Fibroblast of lung (primary cell): ENCODE measurements at places on chromosomes 7 and 10. TPM values are rescaled to one million over a fixed set of nuclear protein-coding genes. Genes with fewer than 3 reads are reported as not detected.

DNA sequence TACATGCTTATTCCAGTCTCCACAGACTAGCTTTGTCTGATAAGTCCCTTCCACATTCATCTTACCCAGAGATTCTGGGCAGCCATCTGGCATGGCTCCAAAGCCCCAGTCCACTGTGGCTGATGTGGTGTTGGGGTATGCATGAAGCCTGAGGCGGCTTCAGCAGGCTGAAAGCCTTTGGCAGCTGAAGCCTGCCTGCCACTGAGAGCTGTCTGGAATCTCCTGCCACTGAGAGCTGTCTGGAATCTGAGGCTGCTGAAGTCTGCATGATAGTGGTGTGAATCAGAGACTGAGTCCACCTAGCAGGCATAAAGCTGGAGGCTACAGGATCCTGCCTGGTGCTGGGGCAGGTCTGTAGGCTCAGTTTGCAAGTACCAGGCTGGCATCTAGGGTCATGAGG lies 87.1 kb downstream of the DYNC1I1 start:
- H3K27ac ChIP-seq: no peak overlapping the region
- H3K4me1 ChIP-seq: peaks cover 3% of the 10 kb centered on the region
- H3K27me3 ChIP-seq: no peaks in the 10 kb centered on the region
- DNase-seq: no peak

DNA sequence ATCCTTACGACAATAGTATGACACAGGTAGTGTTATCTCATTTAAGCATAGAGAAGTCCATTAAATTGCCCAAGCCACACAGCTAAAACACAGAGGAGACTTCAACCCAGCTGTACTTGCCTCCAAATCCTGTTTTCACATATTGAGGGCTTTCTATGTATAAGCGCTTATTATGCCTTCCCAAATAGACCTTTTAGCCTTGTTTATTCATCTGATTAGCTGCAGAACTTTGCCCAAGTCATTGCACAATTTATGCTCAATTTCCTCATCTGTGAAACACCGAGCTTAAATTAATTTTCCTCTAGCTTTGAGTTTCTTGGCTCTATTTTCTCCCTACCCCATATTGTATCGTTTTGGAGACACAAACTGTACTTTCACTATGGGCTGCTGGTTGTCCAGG lies 15.5 kb downstream of the NPS start:
- no peak overlapping the region for H3K27ac ChIP-seq
- H3K27me3 ChIP-seq: no peaks in the 10 kb centered on the region
- DNase-seq: no peak
- no peaks in the 10 kb centered on the region for H3K36me3 ChIP-seq
- H3K4me1 ChIP-seq: no peaks in the 10 kb centered on the region
- no peak overlapping the region for H3K4me3 ChIP-seq

DNA sequence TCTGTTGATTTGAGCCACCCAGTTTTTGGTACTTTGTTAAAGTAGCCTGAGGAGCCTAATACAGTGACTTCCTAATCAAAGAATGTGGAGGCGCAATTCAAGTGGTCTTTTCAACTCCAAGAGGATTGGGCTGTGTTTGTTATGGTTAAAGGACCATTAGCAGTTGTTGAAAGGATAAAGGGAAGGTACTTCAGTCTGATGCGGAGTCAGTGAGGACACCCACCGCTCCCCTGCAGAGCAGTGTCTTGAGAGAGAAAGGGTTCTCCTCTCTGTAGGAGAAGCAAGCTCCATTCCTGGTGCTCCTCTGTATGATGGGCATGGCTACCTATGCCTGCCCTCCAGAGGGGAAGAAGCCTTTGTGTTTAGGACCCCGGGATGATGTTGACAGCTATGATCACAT lies 590.6 kb upstream of the C7orf33 start:
- H3K4me3 ChIP-seq: no peak overlapping the region
- H3K36me3 ChIP-seq: no peaks in the 10 kb centered on the region
- no peaks in the 10 kb centered on the region for H3K27me3 ChIP-seq
- H3K4me1 ChIP-seq: no peaks in the 10 kb centered on the region
- DNase-seq: no peak

DNA sequence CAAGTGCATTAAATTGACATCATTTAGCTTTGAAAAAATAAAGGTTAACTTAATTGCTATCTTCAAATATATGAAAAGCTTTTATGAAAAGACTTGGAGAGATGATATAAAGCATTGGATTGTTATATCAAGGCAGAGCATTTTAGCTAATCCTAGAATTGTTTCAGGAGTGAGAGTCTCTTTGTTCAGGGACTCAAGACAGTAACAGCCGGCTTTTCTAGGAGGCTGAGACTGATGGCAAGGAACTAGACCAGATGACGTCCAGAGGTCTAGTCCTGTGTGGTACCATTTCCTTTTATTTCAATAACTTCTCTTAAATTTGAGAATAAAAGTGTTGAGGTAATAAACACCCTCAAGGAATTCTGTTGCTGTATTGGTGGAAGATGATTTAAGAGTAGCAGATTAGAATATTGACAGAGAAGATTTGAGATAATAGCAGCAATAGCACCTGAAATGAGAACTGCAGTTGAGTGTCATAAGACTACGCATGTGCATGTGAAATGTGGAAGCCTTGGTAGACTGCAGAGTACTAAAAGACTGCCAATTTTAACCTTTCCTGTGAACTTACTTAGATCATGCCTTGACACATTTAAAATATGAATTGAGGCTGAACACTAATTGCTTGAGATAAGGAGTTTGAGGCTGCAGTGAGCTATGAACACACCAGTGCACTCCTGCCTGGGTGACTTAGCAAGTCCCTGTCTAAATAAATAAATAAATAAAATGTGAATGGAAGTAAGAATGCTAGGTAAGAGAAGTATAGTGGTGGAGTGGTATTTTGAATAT lies 79.6 kb downstream of the ZNRF2 start:
- no peak overlapping the region for H3K4me3 ChIP-seq
- H3K27me3 ChIP-seq: no peaks in the 10 kb centered on the region
- H3K27ac ChIP-seq: no peak overlapping the region
- DNase-seq: no peak
- H3K36me3 ChIP-seq: no peaks in the 10 kb centered on the region
- peaks cover 2% of the 10 kb centered on the region for H3K4me1 ChIP-seq

PANK1 gene
- 5.9 and 9.2 TPM in 2 replicates for total RNA-seq

DNA sequence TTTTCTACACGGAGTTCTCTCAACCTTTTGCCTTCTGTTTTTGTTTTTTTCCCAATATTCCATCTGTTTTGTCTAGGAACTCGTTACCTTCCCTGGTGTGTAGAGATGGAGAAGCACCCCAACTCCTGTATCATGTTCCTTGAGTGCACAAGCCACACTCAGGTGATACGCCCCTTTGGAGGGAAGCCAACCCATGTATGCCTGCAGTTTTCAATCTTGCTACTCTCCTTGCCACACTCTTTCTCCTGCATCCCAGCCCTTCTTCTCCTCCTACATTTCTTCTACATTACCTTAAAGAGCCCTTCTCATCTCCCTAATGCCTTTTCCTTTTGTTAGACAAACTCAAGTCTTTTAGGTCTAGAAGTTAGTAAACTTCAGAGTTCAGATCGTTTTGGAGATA lies 10.2 kb upstream of the SP4 start:
- no peaks in the 10 kb centered on the region for H3K27me3 ChIP-seq
- no peak overlapping the region for H3K4me3 ChIP-seq
- H3K4me1 ChIP-seq: no peaks in the 10 kb centered on the region
- H3K36me3 ChIP-seq: no peaks in the 10 kb centered on the region
- no peak for DNase-seq
- no peak overlapping the region for H3K27ac ChIP-seq

TBC1D12 gene
- total RNA-seq: 11.6 and 13.9 TPM in 2 replicates

DNA sequence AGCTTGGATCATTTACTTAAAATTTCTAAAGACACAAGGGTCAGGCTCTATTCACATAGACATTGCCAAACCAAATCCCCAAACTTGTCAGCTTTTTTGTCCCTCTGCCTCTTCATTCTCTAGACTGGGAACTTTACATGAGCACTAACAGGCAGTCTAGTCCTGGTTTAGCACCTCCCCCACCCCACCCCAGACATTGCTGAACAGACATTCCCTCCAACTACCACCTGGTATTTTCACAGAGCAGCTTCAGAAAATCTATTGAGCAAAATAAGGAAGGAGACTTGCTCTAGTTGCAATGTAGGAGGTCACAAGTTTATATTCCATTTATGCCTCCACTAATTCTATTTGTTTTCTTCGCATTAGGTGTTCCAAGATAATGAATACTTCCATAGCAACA lies 56.8 kb upstream of the AASS start:
- no peaks in the 10 kb centered on the region for H3K27me3 ChIP-seq
- no peaks in the 10 kb centered on the region for H3K36me3 ChIP-seq
- H3K27ac ChIP-seq: no peak overlapping the region
- no peak overlapping the region for H3K4me3 ChIP-seq
- no peaks in the 10 kb centered on the region for H3K4me1 ChIP-seq

DNA sequence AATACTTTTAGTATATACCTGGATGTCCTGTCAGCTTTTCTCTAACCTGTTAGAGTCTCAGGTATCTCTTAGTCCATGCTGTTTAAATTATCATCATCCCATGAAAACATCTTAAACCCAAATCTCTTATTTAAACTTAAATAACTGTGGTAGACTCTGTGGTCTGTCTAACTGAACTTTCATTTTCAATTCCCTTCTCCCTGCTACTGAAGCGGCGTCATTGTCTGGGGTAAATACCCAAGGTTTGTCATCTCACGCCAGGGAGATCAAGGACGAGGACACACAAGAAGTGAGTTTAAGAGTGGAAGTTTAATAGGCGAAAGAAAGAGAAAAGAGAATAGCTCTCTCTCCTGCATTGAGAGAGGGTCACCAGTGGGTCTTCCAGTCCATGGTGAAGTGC lies 804.4 kb upstream of the CELF2 start:
- no peak overlapping the region for H3K4me3 ChIP-seq
- no peaks in the 10 kb centered on the region for H3K4me1 ChIP-seq
- no peak overlapping the region for H3K27ac ChIP-seq
- H3K36me3 ChIP-seq: no peaks in the 10 kb centered on the region
- DNase-seq: no peak

DNA sequence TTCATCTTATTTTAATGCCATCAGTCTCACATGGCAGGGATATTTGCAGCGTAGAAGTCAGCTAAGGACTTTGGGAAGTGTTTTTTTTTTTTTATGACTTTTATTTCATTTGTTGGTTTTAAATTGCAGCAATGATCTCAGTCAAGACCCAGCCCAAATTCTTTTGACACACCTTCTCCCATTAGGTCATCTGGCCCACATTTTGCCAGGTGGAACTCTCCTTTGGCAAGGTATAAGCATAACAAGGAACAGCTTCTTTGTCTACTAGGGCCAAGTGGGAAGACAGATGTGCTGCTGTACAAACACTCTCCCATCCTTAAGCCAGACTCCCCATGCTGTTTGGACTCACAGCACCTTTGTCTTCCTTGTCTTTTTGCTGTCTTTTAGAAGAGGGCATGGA lies 41.8 kb downstream of the PLEKHA8 start:
- DNase-seq: no peak
- H3K4me3 ChIP-seq: no peak overlapping the region
- H3K27me3 ChIP-seq: no peaks in the 10 kb centered on the region
- H3K27ac ChIP-seq: no peak overlapping the region

GRCh38 chr7:157002819-157003421 lies 7.5 kb downstream of the MNX1 start:
- DNase-seq: no peak
- no peaks in the 10 kb centered on the region for H3K36me3 ChIP-seq
- H3K27ac ChIP-seq: no peak overlapping the region
- H3K4me1 ChIP-seq: no peaks in the 10 kb centered on the region
- H3K27me3 ChIP-seq: peaks cover 62% of the 10 kb centered on the region
